ENCODE measurements at places on chromosomes 5 and 9.

- DNase-seq: no peak
Observed at GRCh38 chr9:35286381-35286780, 124.6 kb downstream of the UNC13B start.

GRCh38 chr9:16139774-16140173, 586.9 kb downstream of the CCDC171 start:
- no peak for DNase-seq

DNA sequence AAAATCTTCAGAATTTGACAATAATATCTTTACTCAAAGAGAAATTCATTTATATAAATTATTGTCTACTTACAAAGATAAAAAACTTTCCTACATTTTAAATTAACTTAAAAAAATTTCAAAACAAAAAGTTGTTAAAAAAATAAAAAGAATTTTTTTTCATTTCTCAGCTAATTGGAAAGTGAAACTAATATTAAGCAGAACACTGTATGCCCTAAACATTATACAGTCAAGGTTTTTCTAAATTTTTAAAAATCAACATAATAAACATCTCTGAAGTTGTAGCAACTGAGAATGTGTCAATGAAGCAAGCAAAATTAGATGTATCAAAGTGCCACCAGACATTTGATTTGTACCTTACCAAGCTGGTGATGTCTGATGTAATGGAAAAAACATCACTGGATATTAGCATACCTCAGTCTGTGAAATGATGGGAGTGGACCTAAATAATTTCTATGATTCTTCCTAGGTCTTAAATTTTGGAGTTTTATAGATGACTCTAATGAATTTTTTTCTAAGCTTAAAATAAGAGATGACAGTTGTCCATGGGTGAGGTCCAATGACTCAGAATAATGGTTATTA, 290.1 kb downstream of the ADAMTS6 start:
- no peak for DNase-seq

GRCh38 chr5:34598177-34598794, 57.8 kb upstream of the RAI14 start:
- peak; percentile 58 for DNase-seq

DNA sequence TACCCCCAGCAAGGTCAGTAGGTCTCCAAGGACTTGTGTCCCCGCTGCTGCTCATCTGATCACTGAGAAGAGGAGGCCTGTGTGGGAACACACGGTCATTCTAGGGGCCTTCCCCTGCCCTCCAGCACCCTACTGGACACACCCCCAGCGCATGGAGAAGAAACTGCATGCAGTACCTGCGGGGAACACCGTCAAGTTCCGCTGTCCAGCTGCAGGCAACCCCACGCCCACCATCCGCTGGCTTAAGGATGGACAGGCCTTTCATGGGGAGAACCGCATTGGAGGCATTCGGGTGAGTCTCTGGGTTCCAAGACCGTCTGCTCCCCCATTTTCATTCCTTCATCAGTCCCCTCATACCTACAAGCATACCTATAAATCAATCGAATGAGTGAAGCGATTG, 4.1 kb downstream of the FGFR4 start:
- no peak for DNase-seq

DNA sequence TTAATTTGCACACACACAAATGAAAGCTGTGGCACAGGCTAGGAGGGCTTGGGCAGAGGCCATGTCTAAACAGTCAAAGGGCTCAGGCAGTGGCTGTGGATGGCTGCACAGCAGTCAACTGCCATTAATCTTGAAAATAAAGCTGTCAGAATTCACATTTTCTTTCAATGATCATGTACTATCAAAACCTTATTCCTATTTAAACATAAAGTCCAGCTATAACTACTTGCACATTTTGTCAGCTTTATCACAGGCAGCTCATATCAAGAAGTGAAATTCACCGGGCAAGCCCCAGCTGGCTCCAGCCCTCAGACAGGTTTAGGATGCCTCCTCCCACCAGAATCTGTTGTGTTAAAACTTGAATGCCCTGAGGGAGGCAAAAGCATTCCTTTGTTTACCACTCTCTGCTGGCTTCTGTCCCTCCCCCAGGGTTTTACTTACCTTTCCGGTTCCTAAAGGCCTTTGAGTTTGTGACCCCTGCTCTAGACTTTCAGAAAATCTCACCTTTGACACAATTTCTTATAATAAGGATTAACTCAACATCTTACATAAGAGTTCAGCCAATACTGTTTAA, 54.9 kb upstream of the GRAMD2B start:
- DNase-seq: no peak

- no peak for DNase-seq
Observed at GRCh38 chr5:148012801-148013200, 51.0 kb upstream of the SPINK5 start.

- peak; percentile 90 for DNase-seq
Observed at GRCh38 chr5:96614110-96614691, 48.0 kb upstream of the CAST start.

- peak; percentile 57 for DNase-seq
Observed at GRCh38 chr5:139638090-139638735, 9.9 kb upstream of the CXXC5 start.

GRCh38 chr9:135413461-135413860, 66.1 kb upstream of the PPP1R26 start:
- DNase-seq: no peak

DNA sequence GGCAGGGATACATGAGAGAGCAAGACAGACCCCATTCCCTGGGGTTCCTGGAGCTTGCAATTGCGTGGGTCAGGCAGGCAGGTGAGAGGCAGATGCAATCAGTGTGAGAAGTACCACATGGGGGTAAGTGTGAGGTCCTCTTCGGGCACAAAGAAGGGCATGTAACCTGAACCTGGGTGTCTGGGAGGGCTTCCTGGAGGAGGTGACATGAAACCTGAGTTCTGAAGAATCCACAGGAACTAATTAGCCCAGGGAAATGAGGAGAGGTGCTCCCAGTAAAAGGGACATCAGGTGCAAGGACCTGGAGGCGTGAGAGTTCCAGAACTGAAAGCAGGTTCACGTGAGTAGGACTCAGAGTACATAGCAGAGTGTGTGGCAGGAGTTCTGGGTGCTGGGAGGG, 2.5 kb downstream of the AMBP start:
- DNase-seq: no peak

DNA sequence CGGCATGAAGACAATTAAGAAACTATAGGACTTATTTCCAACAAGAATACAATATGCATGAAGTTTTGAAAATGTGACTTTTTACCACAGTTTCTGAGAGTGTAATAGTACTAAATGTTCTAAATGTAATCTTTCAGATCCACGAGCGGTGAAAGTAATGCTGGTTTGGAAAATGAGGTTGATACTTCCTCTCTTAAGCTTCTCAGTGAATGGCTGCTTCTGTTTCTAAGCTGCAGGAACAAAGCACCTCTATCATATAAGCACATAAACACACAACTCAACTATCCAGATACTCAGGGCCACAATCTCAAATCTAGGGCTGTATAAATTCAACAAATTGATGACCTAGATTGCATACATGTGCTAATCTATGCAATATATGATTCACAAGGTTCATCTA, 78.3 kb downstream of the LIFR start:
- no peak for DNase-seq

DNA sequence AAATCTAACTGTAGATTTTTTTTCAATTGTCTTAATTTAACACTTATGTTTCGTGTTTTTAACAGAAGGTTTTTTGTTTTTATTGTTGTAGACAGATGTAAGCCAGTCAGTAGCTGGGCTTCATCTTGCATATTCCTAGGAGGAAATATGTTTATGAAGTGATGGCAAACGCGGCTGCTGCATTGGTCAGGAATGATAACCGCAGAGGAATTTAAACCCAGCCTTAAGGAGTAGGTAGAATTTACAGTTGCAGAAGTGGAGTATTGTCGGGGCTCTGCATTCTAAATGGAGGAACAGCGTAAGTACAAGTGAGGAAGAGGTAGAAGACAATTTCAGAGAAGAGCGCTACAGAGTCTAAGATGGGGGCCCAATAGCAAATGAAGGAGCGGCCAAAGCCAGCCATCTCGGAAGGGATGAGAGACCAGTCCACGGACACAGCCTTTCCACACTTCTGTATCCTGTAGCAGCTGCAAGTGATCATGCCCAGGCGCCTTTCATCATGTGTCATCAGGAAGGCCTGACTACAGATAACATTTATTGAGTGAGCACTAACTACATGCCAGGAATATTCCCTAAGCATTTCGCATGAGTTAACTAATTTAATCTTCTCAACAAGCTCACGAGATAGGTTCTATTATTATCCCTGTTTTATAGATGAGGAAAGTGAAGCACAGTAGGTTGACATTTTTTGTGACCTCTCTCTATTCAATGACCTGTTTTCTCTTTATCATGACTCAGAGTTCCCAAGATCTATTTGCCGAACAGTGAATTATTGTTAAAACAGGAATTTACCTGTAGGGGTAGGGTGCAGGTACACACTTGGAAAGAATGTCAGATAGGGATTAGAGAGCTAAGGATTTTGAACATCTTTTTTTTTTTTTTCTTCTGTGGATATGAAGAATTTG, 38.1 kb downstream of the CMYA5 start:
- no peak for DNase-seq

- no peak for DNase-seq
Observed at GRCh38 chr9:99345451-99345850, 123.4 kb downstream of the SEC61B start.

DNA sequence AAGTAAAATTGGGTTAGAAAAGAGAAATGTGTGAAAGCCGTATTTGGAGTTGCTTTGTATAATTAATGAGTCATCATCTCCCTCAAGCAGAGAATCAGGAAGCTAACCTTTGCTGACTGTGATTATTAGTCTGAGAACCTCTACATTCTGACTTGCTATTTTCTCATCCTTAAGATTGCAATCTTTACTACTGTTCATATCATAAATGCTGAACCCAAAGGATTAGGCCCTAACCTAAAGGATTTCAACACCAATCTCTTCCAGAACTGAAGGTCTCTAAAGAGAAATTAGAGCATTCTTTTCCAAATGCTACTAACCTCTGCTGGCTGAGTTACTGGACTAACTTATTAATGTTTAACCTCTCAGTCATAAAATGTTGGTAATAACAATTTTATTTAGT, 538.1 kb upstream of the MEF2C start:
- no peak for DNase-seq

GRCh38 chr5:56984445-56984844, 32.5 kb upstream of the MIER3 start:
- DNase-seq: no peak

GRCh38 chr5:59326596-59326995, 566.9 kb downstream of the PDE4D start:
- DNase-seq: peak; percentile 84

DNA sequence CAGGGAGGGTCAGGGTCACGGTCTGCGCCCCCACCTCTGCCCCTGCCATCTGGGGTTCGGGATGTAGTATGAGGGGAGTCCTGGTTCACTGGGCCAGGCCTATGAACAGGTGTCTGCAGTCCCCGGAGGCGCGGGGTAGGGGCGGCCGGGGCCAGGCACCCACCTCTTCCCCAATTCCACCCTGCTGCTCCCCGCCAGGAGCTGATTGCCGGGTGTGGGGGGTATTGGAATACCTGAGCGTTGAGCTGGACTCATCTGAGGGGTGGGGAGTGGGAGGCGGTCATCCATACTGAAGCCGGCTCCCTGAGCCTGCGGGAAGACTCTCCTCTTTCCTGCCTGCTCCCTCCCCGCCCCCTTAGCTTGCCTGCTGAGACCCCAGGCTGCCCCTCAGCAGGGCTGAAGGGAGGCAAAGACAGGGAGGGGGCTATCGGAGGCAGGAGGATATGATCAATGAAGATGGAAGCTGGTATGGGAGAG, 679 bp downstream of the SLC6A7 start:
- no peak for DNase-seq

- DNase-seq: no peak
Observed at GRCh38 chr5:34452170-34452828, 203.8 kb upstream of the RAI14 start.

GRCh38 chr5:172524573-172525021, 70.3 kb upstream of the SH3PXD2B start:
- DNase-seq: no peak

DNA sequence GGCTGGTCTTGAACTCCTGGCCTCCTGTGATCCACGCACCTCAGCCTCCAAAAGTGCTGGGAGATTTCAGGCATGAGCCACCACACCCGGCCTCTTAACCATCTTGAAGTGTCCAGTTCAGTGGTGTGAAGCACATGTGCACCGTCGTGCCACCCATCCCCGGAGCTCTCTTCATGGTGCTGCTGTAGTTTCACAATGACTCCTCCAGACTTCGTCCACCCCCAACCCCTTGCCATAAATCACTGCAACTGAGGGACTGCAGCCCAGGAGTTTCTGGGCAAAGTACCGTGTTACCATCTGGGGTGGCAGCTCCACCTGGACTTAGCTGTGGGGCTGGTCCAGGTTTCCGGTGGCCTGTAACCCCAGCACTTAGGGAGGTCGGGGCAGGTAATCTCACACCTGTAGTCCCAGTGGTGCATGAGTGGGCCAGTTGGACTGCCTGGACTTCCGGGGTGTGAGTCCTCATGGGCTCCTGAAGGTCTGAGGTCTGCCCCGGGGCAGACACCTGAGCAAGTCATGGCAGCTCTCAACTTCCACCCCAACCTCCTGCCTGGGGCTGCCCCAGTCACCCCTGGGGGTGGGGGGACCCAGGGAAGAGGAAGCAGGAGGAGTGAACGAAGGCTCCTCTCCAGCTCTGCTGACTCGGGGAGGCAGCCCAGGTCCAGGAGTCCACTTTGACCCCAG, 6.6 kb upstream of the N4BP3 start:
- no peak for DNase-seq

DNA sequence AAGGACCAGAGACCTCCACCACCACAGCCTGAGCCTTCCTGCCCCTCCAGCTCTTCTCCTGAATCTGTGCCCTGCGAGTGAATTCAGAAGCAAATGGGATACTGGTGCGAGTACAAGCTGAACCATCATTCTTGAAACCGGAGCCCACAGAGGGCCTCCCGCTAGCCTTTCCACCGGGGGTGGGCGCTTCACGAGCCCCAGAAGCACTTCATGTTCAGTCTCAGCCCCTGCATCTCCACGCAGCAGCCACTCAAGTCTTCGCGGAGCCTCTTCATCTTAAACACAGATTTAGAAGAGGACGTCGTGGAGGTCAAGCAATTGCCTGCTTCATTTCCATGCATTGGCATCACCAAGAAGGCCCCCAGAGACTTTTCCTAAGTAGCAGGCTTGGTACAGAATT, 26.0 kb upstream of the OLFM1 start:
- no peak for DNase-seq

DNA sequence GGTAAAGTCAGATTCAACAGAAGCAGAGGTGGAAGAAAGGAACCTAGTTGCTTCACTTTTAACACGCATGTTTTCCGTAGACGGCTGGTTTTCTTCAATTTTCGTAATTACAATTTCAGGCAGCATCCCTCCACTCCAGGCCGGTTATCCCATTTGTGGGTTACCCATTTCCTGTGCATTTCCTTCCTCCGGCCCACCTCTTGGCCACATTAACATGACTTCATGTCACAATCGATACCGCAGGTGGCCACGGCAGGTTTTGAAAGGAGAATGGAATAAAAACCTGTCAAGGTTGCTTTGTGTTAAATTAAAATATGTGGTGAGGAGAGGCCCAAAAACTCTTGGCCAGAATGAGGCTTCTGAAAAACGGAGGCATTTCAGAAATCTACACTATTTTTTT, 130.2 kb downstream of the PCSK5 start:
- no peak for DNase-seq

GRCh38 chr5:167574464-167574863, 717.0 kb upstream of the WWC1 start:
- DNase-seq: peak; percentile 71

GRCh38 chr9:84867186-84867585, 197.7 kb downstream of the NTRK2 start:
- DNase-seq: no peak

- DNase-seq: no peak
Observed at GRCh38 chr5:131274326-131275063, 10.6 kb downstream of the CDC42SE2 start.
